Stimulated activated CD4-positive, alpha-beta T cell treated with anti-CD3 and anti-CD28 coated beads, Interleukin-4, amount 100 ng/mL, for 24 hours (primary cell): ENCODE measurements at places on chromosomes 1 and 21.

- peak; percentile 97 for DNase-seq
Observed at GRCh38 chr1:32291708-32292538, at the start of gene HDAC1. TSS of gene HDAC1 (plus strand) at chr1:32292083. CDS start at chr1:32292170, 87 bp downstream.

- no peak for DNase-seq
Observed at GRCh38 chr1:62435231-62436038, 1.4 kb upstream of the USP1 start.

DNA sequence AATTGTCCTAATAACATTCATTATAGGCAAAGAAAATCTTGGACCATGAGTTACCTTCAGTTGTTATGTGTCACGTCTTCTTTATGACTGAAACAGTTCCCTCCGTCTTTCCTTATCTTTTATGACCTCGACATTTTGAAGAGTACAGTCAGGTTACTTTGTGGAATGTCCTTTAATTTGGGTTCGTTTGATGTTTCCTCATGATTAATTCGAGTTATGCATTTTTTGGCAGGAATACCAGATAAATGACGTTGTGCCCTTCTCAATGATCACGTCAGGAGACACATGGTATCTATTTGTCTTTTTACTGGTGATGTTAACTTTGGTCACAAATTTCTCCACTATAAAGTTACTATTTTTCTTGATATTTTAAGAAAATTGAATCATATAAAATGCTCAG is 17.3 kb upstream of the KLF17 start:
- DNase-seq = no peak

DNA sequence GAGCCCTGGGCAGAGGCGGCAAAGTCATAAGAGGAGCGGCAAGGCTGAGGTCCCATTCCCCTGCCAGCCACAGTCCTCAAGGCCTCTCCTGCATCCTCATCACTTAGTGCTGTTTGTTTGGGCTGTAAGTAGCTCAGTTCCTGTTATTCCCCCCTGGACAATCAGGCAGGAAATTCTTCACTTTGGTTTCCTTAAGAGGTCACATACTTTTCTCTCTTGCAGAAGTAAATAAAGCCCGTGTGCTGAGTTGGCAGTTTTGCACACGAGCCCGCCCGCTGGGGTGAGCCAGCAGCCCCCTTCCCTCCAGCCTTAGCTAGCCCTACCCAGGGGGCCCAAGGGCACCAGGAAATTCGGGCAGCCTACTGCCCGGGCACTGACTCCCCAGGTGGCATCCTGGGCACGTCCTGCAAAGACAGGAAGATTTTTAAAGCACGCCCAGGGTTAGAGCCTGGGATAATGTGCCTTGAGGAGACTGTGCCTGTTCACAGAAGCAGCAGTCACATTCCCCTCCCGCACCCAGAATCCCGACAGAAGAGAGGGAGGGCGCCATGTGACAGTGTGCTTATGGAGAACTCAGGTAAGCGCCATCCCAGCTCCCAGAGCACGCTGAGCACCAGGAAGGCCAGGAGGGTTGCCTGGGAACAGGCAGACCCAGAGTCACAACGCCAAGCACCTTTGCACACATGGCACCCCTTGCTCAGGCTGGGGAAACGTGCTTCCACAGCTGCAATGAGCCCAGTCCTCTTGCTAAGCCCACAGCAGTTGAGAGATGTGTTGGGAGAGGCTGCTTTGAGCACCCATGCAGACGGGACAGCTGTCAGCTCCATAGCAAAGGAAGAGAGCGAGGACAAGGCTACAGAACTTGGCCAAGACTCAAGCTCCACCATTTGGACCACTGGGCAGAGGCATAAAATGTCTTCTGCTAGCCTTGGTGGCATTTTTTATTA is 144.5 kb upstream of the TMEM51 start:
- no peak for DNase-seq

DNA sequence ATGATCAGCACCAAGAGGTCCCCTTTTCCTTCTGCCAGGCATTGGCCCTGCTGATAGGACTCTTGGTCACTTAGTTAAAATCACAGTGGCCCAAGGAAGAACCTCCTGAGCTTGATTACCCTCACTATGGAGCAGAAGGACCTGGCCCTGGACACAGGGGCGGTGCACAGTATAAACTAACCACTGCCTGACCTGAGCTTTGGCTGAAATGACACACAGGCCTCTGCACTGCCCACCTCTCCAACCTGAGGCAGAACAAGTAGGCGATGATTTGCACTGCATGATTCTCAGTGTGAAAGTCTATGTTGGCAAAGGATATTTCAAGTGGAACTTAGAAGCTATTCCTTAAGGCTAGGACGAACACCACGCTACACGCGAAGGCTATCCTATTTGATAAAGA is 48.5 kb downstream of the CAPN2 start:
- no peak for DNase-seq

GRCh38 chr21:33428669-33429068 is 25.5 kb downstream of the IFNGR2 start:
- no peak for DNase-seq

- no peak for DNase-seq
Observed at GRCh38 chr1:59541161-59541560, 244.3 kb downstream of the FGGY start.

- no peak for DNase-seq
Observed at GRCh38 chr1:88317396-88317795, 366.7 kb upstream of the PKN2 start.

- no peak for DNase-seq
Observed at GRCh38 chr1:234973426-234974250, 155.0 kb downstream of the TOMM20 start.

GRCh38 chr21:35512346-35512745 is 463.2 kb upstream of the RUNX1 start:
- DNase-seq = no peak

- no peak for DNase-seq
Observed at GRCh38 chr1:186239171-186239570, 135.9 kb downstream of the TPR start.

- no peak for DNase-seq
Observed at GRCh38 chr1:244160455-244161235, 109.6 kb downstream of the ZBTB18 start.

DNA sequence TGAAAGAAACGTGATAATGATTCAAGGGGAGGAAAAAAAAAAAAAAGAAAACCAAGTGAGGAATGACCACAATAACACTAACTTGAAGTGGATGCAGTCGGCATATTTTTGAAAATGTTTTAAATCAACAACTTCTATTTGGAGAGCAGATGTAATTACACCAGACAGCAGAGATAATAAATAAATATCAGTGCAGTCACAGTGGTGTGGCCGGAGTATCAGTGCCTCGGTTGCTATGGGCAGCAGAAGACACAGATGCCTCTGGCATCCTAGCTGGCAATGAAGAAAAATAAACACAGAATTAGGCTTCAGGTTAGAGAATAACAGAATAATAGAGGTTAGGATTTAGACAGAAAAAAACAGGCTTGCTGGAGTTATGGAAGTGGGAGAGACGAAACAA is 888.3 kb downstream of the LTN1 start:
- no peak for DNase-seq

- no peak for DNase-seq
Observed at GRCh38 chr1:23246274-23246673, 29.0 kb upstream of the HTR1D start.

DNA sequence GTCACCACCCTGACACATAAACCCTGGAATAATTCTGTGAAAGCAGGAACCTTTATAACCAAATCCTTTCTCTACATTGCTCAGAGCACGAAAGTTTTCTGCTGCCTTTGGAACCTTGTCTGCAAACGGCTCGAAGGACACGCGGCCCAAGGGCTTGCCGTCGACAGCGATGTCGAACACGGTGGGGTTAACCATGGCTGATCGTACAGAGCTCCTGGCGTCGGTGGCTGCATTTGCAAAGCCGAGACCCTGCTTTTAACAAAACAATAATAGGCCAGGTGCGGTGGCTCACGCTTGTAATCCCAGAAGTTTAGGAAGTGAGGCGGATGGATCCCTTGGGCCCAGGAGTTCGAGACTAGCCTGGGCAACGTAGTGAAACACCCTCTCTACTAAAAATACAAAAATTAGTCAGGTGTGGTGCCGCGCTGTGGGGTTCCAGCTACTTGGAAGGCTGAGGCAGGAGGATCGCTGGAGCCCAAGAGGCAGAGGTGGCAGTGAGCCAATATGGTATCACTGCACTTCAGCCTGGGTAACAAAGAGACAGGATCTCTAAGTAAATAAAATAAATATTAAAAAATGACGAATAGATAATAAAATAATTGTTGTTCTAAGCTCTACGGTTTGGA is 2.2 kb upstream of the EIF2B3 start:
- DNase-seq = no peak

GRCh38 chr1:223216531-223217205 is 73.6 kb upstream of the TLR5 start:
- no peak for DNase-seq

GRCh38 chr1:162663086-162663485 is 30.8 kb downstream of the DDR2 start:
- DNase-seq = no peak

DNA sequence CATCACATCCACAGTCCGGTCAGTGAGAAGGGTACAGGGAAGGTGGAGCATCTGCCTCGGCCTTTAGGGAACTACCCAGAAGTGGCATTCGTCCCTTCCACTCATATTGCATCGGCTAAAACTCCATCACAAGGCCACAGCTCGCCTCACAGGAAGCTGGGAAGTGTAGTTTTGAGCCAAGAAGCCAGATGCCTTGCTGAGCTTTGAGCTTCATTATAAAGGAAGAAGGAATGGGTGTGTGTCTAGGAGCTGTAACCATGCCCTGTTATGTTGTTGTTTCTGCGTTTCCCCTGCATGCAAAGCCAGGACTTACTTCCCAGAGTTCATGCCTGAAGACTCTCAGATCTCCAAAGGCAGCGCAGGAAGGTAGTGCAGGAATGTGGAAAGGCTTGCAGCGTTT is 61.1 kb downstream of the OPTC start:
- no peak for DNase-seq

DNA sequence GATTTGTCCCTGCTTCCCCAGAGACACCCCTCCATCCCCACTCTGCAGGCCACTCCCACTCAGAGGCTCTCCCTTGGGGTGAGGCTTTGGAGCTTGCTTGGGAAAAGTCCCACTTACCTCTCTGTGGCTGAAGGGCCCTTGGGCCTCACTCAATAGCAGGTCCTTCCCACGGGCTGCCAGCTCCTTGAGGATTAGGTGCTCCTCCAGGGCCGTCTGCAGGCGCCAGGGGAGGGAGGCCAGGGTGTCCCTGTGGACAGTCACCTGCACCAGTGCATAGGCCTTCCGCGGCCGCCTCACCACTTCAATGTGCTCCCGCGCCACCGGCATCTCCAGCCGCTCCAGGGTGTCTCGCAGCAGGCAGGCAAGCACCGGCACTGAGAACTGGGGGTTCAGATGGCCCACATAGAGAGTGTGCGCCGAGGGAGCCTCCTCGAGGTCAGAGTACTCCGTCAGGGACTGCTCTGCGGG is 1.4 kb downstream of the SLFNL1 start:
- no peak for DNase-seq

GRCh38 chr21:27700974-27701614 is 734.2 kb upstream of the ADAMTS5 start:
- DNase-seq = peak; percentile 52

DNA sequence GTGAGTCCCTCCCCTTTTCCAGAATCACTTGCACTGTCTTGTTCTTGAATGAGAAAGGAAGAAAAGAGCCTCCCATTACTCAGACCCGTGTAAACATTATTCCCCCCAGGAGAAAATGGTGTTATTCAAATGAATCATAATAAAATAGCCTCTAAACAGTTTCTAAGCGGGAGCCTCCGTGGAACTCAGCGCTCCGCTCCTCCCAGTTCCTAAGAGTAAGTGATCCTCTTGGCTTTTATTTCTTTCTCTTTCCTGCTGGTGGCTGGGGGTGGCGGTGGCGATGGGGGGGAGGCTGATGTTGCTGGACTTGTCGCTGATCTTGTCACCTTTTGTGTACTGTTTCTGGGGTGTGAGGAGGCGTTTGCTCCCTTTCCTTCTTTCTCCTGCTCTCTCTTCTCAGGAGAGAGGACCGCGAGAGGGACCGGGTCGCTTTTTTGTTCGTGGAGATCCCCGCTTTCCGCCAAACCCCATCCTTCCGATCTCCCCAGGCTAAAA is 781 bp downstream of the PROX1 start:
- DNase-seq = no peak

GRCh38 chr1:228297242-228297641 is 89.4 kb downstream of the OBSCN start:
- DNase-seq = no peak

GRCh38 chr1:8902765-8903164 is 24.3 kb upstream of the ENO1 start:
- no peak for DNase-seq

DNA sequence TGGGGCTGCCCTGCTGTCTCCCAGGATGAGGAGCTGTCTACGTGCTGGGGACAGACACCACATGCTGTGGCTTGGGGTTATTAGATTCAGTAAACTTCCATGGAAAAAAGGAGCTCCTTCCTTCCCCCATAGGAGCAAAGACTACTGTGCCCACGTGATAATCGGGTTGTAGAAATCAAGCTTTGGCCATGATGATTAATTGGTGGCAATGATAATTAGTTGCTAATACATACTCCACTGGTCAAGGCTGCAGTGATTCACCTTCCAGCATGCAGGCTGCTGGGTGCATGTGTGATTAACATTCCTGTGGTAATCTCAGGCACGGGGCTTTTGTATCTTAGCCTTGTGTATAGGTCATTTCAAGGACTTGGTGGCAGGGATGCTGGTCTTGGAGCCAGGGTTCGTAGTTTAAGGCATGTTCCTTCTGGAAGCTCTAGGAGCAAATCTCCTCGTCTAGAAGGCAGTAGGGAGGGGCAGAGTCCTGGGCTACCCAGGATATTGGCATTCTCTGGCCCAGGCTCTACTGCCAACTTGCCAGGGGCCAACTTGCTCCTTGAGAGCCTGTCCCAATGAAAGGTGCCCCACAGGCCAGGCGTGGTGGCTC is 41.4 kb downstream of the TMCO4 start:
- no peak for DNase-seq

GRCh38 chr1:19734056-19734455 is 65.7 kb downstream of the TMCO4 start:
- DNase-seq = no peak

DNA sequence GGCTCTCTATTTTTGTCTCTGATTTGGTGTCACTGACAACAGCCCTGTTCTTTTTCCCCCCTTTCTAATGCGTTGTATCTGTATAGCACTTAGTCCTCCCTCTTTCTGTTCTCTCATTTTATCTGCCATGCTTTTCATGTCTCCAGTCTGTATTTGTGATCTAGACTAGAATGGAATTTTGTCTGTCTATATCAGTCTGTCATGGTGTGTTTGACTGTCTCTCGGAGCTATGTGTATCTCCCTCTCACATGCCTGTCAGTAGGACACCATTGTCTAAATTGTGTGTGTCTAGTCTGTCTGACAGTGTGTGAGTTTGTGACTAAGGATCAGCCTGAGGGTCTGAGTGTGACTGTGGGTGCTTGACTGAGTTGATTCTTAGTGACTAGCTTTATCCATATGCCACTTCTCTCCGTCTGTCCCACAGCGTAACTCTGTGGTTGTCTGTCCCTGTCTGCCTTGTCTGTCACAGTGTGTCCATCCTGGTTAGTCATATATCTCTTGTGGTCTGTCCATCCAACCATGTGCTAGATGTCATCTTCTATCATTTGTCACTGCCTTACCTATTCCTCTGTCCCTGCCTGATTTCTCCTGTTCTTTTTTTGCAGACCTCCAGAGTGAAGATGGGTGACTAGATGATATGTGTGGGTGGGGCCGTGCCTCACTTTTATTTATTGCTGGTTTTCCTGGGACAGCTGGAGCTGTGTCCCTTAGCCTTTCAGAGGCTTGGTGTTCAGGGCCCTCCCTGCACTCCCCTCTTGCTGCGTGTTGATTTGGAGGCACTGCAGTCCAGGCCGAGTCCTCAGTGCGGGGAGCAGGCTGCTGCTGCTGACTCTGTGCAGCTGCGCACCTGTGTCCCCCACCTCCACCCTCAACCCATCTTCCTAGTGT is 1.4 kb upstream of the B4GALT2 start:
- no peak for DNase-seq

GRCh38 chr1:192005976-192006375 is 152.3 kb upstream of the RGS18 start:
- no peak for DNase-seq
